ENCODE measurements at places on chromosomes 7 and 10.

DNA sequence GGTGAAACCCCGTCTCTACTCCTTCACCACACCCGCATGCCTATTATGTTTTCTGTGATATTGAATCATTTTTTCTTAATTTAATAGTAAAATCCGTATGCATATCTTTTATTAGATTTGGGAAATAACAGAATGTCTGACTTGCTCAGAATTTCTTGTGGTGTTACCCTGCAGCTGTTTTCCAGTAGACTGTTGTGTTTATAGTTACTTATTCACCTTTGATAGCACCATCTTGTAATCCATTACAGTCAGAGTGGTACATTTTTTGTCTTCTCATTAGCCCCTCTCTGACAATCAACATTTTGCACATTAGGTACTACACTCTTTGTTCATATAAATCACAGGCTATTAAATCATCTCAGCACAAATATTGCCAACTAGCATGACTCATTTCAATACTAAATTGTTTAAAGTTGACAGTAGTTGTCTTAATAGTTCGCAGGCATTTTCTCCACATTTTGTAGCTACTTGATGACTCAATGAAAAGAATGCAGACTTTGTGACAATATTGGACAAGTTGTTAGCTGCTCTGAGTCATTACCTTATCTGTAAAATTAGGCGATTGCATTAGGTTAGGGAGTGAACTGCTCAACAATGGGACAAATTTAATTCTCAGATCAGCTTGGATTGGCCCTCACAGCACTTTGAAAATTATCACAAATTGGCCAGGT is 17.8 kb upstream of the SLC16A12 start:
- no peak for DNase-seq

DNA sequence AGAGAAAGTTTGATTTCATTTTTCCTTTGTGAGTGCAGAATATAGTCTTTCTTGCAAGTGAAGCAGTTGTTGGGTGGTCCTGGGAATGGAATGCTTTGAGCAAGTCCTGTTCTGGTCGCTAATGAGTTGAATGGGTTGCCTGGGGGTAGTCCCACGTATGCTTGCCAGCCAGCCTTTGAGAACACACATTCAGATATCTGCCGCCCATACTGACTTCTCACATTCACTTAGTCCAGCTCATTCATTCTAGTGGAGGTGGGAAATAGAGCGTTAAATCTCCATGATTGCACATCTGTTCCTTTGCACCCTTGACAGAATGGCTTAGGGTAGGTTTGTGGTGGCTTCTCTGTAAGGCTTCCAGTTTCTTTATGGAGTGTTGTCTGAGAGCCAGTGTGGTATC is 256.6 kb downstream of the SORCS3 start:
- no peak for DNase-seq

DNA sequence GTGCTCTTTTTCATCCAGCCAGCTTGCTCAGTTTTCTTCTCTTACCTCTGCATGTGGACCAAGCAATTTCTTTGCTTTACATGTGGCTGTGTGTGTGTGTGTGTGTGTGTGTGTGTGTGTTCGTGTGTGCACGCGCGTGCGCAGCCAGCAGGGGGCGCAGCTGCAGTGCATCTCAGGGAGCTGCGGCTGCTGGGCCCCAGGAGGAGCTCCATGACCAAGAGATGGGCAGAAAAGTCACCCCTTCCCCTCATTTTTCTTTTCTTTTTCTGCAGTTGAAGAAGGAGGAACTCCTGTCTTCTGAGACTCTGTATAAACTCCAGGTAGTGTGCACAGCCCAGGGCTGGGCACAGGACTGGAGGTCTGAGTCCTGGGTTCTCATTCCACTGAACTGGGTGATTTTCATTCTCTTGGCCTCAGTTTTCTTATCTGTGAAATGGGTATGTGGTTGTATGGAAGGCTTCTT is 41.8 kb downstream of the BLNK start:
- peak; percentile 40 for DNase-seq

GRCh38 chr7:139230023-139230422 is 1.0 kb upstream of the UBN2 start:
- no peak for DNase-seq

DNA sequence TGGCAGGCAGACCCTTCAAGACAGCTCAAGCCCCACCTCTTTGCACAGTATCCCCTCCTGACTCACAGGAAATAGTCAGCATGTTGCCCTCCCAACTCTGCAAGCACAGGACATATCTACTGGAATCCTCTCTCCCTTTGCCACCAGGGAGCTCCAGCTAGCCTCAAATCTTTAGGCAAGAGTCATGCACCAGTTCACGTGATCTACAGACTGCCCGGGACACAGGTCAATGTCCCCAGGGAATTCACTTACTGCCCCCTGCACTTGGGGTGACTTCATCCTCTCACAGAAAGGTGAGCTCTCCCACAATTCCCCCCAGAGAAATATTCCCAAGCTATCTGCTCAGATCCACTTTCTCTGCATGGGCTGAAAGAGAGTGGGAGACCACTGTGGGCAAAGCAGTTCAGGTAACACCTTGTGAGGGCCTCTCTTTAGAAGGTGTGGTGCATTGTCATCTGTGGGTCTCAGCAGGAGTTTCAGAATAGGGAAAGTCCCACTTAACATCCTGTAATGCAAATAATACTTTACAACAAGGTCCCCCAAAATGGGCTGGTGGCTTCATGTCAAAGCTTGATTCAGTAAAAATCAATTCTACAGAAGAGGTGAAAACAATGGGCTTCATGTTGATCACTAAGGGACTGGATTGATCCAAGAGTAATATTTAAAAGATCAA is 129.9 kb downstream of the NOC3L start:
- no peak for DNase-seq

GRCh38 chr10:20694296-20694695 is 202.8 kb downstream of the NEBL start:
- no peak for DNase-seq

Data from NCI-H345 (cell line).